Vagina (tissue), 2 donors: ENCODE measurements at places on chromosomes 6 and 20.

DNA sequence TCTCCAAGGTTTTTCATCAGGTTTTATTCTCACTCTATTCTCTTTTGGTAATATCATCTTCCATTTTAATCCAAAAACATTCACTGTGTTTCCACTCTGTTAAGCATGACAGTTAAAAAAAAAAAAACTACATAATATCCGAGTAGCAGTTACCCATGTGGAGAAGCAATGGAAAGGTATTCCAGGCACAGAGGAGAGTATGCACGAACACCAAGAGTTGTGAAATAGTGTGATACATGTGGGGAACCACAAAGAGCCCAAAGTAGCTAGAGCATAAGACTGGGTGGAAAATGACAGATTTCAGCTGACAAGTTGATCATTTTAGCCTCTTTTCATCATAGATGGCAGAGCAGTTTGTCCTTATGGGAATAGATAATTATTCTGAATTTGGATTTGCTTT, 19.9 kb upstream of the FBXL4 start:
- no peaks in the 10 kb centered on the region for H3K36me3 ChIP-seq
- H3K4me3 ChIP-seq, result no peak overlapping the region
- no peak overlapping the region for H3K27ac ChIP-seq
- no peaks in the 10 kb centered on the region for H3K4me1 ChIP-seq

DNA sequence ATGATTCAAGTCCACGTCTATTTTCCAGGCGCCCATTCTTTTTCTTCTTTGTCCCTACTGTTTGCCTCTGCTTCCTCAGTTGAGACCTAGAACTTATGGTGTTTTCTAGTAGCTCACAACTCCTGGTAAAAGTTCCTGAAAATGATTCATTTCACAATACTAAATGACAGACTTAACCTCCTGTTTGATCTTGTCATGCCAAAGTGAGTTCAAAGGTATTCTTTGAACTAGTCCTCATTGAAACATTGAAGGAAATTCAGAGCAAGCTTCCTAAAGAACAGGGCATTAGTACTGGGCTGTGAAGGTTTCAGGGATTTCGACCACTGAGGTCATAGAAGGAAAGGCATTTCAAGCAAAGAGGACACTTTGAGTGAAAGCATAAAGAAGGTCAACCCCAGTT, 132.8 kb downstream of the IBTK start:
- no peaks in the 10 kb centered on the region for H3K4me1 ChIP-seq
- no peak overlapping the region for H3K27ac ChIP-seq
- H3K36me3 ChIP-seq, result no peaks in the 10 kb centered on the region
- no peak overlapping the region for H3K4me3 ChIP-seq
- DNase-seq, result no peak

GRCh38 chr6:161038229-161039031, 46.9 kb downstream of the MAP3K4 start:
- peaks cover 36% of the 10 kb centered on the region for H3K4me1 ChIP-seq
- peak overlapping the region; percentile 74 for H3K27ac ChIP-seq
- no peaks in the 10 kb centered on the region for H3K27me3 ChIP-seq

DNA sequence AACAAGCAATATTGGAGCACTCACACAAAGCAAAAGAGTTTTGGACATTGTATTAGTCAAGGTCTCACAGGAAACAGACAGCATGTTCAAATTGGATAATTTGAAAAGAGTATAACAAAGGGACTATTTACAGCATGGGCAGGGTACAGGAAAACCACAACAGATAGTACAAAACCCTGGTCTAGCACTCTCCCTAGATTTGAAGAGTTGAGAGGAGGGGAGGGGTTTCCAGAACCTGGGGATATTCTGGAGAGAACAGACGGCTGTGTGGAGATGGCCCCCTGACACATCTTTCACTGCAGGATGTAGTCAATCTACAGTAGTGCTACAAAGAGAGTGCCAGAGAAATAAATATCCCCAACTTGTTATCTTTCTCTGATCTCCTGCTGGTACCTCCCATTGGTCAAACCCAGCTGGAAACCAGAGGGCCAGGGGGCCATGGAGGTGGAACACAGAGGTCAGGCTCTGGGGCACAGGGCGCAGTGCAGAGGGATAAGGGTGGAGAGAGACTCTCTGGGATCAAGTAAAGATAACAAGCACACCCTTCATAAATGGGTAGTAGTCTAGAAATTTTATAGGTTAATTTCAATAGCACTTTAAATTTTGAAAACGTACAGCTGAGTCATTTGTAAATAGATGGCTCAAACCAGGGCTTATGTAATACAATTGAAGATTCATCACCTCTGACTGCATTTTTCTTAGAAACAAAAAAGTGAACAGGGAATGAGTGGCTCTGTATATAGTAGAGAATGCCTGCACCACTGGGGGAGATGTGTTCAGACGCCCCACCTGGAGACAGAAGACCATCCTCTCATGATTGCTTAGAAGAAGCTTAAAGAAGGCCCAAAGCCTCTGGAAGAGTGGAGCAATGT, 25.7 kb downstream of the RCAN2 start:
- no peak for DNase-seq
- no peaks in the 10 kb centered on the region for H3K36me3 ChIP-seq
- no peaks in the 10 kb centered on the region for H3K27me3 ChIP-seq
- H3K4me3 ChIP-seq, result no peak overlapping the region

DNA sequence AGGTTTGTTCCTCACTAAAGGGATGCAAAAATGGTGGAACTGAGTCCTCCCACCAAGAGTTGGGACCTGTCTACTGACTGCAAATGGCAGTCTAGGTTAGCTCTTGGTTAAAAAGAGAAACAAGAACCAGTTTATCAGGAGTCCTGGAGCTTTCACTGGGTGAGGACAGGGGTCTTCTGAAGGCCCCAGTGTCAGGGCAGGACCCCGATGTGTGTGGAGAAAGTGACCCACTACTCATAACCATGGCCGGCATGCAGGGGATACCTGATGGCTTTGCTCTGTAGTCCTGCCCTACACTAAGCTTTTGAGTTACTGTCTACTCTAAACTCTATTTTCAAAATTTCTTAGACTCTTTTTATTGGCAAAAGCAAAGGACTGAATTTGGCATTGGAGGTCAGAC, 220.5 kb downstream of the ANKRD60 start:
- peaks cover 46% of the 10 kb centered on the region for H3K4me1 ChIP-seq
- no peak for DNase-seq
- H3K27ac ChIP-seq, result peak overlapping the region; percentile 81
- H3K36me3 ChIP-seq, result no peaks in the 10 kb centered on the region

DNA sequence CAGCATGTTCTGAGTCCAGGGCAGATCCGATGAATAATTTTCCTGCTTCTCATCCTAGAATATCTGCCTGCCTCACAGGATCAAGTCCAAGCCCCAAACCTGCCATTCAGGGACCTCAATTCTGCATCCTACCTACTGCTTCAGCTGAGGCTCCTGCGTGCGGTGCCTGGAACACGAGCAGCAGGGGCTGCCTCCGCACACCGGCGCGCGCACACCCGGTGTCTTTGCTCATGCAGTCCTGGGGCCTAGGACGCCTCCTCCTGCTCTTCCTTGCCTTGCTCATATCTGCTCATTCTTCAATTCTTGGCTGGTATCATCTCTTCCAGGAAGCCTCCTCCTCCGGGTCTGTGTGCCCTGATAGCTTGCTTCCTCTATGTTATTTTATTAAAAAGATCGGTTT, 81.1 kb upstream of the AGPAT4 start:
- H3K4me3 ChIP-seq, result no peak overlapping the region
- no peak for DNase-seq
- no peak overlapping the region for H3K27ac ChIP-seq

GRCh38 chr6:155738602-155739105, 283.0 kb upstream of the NOX3 start:
- DNase-seq, result no peak
- H3K36me3 ChIP-seq, result no peaks in the 10 kb centered on the region
- H3K4me1 ChIP-seq, result no peaks in the 10 kb centered on the region

DNA sequence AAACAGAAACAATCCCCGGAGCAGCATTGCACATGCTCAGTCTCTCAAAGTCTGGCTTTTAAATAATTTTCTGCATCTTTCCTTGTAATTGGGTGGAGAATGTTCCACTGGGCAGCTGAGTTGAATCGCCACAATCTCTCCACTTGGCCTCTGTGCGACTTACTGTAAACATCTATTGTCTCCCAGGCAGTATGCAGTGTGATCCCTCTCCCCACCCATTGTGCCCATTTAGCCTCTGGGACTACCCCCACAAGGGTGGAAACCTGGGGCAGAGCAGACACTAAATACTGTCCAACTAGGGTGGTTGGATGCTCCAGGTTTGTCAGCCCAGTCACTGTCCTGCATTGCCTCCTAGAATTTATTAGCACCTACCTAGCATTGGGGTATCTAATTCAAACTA, 96.2 kb downstream of the JARID2 start:
- H3K4me3 ChIP-seq, result no peak overlapping the region
- H3K36me3 ChIP-seq, result no peaks in the 10 kb centered on the region
- H3K27me3 ChIP-seq, result no peaks in the 10 kb centered on the region
